Hepatocyte (in vitro differentiated cells): ENCODE measurements at places on chromosomes 7 and 10.

GRCh38 chr10:119268871-119269506 lies 61.6 kb downstream of the GRK5 start:
- DNase-seq = no peak

DNA sequence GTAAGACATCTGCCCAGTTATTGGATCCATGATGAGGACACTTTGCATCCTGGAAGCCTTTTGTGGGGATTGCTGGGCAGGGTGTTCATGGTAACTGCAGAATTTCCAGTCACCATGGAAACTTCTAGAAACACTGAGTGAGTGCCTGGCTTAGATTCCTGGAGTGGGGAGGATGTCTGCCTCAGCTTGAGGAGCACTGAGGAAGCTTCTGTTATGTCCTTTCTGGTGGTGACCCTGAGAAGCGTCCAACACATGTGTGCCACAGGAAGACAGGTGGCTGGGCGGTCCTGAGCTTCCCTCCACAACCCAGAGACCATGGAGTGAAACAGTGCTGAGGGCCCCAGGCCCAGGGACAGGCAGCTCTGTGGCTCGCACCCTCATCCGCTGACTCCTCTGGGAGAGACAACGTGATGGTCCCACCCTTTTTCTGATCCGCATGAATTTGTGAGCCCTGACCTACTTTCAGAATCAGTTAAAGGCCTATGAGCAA lies 191.8 kb upstream of the CXCL12 start:
- DNase-seq = no peak

GRCh38 chr10:10722422-10722821 lies 295.2 kb upstream of the CELF2 start:
- no peak for DNase-seq

DNA sequence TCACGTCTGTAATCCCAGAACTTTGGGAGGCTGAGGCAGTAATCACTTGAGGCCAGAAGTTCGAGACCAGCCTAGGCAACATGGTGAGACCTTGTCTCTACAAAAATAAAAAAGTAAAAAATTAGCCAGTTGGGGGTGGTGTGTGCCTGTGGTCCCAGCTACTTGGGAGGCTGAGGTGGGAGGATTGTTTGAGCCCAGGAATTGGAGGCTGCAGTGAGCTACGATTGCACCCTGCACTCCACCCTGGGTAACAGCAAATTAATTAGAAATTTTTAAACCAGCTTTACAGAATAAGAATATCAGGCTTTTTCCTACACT lies 136.0 kb downstream of the EPC1 start:
- DNase-seq = no peak

DNA sequence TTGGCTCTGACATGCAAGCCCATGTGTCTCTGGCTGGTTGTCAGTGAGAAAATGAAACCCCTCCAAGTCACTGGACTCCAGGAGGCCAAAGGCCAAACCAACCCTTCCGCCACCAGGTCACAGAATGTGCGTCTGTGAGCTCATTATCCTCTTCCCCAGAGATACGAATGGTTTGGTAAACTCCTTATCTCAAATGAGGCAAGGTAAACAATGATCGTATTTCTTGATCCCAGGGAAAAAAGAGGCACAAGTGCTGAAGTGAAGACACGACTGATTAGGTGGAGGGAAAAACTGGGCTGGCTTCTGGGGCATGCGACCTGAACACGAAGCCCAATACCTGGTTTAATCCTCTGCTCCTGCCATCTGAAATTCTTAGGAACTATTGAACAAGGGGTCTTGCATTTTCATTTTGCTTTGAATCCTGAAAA lies 70.6 kb upstream of the ARID5B start:
- DNase-seq = no peak

DNA sequence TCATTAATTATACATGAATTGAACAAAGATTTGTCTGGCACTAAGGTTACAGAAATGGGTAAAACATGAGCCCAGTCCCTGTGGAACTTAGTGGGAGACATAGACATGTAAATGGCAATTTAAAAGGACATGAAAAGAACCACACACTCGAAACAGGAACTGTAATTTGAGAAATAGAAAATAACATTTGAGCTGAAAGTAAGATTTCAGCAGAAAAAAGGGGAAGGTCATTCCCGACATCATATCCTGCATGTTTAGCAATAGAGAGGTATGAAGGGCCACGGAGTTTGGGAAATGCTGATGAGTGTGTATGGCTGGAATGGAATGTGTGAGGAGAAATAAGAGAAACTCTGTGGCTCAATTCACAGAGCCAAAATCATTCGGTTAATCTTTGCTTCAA lies 175.4 kb upstream of the AHR start:
- DNase-seq = no peak

GRCh38 chr7:151313857-151314256 lies 27.8 kb upstream of the NUB1 start:
- no peak for DNase-seq

DNA sequence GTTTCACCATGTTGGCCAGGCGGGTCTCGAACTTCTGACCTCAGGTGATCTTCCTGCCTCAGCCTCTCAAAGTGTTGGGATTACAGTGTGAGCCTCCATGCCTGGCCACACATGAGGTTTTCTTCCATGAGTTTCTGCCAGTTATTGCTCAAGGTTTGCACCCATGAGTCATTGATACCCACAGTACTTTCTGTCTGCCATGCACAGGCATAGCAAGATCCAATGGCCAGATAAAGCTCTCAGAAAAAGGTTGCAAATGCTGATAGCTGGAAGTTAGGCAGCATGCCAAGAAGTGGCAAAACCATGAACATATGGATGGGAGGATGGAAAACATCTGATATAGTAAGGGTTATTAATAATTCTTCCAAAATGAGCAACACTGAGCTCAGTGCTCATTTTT lies 298.7 kb upstream of the NRG3 start:
- no peak for DNase-seq

- no peak for DNase-seq
Observed at GRCh38 chr10:90321132-90321816, 536.6 kb downstream of the HTR7 start.

- DNase-seq = no peak
Observed at GRCh38 chr7:140676306-140676705, 3.6 kb downstream of the ADCK2 start.

- DNase-seq = no peak
Observed at GRCh38 chr10:3825862-3826351, 40.9 kb upstream of the KLF6 start.

- DNase-seq = no peak
Observed at GRCh38 chr7:40542982-40543741, 408.4 kb downstream of the SUGCT start.

- DNase-seq = no peak
Observed at GRCh38 chr10:37831495-37832333, 25.7 kb downstream of the ZNF248 start.

DNA sequence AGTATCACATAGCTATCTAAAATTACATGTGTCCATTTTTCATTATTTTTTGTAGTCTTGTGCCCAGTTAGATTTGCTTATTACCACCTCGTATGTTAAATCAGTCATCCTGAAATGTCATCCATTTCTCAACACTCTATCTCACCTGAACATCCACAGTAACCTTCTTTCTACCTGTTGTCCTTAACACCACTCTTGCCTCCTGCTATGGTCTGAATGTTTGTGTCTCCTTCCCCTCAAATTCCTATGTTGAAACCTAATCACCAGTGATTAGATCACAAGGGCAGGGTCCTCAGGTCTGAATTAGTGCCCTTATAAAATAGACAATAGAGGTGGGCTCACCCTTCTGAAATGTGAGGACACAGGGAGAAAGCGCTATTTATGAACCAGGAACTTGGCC lies 80.2 kb upstream of the ASAH2 start:
- no peak for DNase-seq
